CD8-positive, alpha-beta memory T cell (primary cell): ENCODE measurements at places on chromosomes 1 and 21. TPM values are rescaled to one million over a fixed set of nuclear protein-coding genes. Genes with fewer than 3 reads are reported as not detected.

GRCh38 chr1:3398396-3399140 is 55.9 kb upstream of the ARHGEF16 start:
- no peak for DNase-seq

- no peak for DNase-seq
Observed at GRCh38 chr1:176445402-176445801, 17.6 kb upstream of the PAPPA2 start.

TFF1 gene
- not detected for total RNA-seq

DNA sequence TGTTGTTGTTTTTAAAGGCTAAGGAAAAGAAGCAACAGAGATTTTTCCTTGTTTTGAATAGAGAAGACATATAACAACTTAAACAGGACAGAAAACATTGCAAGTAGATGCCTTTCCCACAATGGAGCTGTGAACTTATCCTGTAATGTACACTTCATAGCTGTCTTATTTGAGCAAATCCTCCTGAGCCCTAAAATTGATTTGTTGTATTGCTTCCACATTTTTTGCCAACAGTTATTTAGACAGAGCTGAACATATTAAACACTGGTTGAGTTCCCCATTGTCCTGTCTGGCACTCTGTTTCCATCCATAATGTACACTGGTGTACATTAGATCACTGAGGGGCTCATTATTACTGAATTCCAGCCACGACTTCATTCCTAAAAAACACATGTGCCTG is 32.2 kb downstream of the CACHD1 start:
- no peak for DNase-seq

GRCh38 chr1:198798923-198799386 is 160.1 kb downstream of the PTPRC start:
- no peak for DNase-seq

TNFSF18 gene
- not detected for total RNA-seq

KDF1 gene
- 0.39 TPM for total RNA-seq

MECR gene
- total RNA-seq: 41.1 TPM

- no peak for DNase-seq
Observed at GRCh38 chr1:8908388-8909151, 30.1 kb upstream of the ENO1 start.

MASP2 gene
- total RNA-seq: 0.18 TPM

DNA sequence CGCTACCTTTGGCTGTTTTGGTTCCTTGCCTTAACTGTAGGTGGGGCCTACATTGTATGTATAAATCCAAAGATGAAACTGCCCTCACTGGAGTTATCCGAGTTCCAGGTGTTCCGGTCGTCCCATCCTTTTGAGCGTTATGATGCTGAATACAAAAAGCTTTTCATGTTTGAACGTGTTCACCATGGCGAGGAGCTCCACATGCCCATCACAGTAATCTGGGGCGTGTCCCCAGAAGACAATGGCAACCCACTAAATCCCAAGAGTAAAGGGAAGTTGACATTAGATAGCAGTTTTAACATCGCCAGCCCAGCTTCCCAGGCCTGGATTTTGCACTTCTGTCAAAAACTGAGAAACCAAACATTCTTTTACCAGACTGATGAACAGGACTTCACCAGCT is 139.5 kb downstream of the TLR5 start:
- DNase-seq: no peak

- DNase-seq: no peak
Observed at GRCh38 chr1:236391008-236391407, 3.1 kb upstream of the EDARADD start.

- no peak for DNase-seq
Observed at GRCh38 chr1:186002406-186002805, 268.2 kb downstream of the HMCN1 start.

- peak; percentile 20 for DNase-seq
Observed at GRCh38 chr1:200628223-200628881, 7.8 kb upstream of the KIF14 start.

DNA sequence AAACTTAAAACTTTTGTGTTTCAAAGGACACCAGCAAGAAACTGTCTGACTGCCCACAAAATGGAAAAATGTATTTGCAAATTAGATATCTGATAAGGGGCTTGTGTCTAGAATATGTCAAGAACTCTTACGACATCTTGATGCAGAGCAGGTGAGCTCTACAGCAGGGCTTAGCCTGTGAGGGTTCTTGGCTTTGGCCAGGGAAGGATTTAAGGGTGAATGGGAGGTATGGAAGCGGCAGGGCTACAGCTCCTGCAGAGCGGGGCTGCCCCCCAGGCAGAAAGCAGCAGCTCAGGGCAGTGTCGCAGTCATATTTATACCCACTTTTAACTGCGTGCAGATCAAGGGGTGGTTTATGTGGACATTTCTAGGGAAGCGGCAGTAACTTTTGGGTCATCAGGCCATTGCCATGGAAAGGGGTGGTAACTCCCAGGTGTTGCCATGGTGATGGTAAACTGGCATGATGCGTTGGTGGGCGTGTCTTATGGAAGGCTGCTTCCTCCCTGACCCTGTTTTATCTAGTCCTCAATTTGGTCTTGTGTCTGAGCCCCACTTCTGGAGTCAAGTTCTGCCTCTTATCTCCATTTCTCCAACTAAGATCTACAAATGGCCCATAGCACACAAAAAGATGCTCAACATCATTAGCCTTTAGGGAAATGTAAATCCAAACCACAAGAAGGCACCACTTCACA is 23.2 kb downstream of the MORN1 start:
- DNase-seq: no peak

CFAP107 gene
- not detected for total RNA-seq
